Effector memory CD4-positive, alpha-beta T cell (primary cell): ENCODE measurements at places on chromosomes 12 and 14.
A peak's percentile ranks its signal among the peaks of the same experiment; 100 is the strongest.

DNA sequence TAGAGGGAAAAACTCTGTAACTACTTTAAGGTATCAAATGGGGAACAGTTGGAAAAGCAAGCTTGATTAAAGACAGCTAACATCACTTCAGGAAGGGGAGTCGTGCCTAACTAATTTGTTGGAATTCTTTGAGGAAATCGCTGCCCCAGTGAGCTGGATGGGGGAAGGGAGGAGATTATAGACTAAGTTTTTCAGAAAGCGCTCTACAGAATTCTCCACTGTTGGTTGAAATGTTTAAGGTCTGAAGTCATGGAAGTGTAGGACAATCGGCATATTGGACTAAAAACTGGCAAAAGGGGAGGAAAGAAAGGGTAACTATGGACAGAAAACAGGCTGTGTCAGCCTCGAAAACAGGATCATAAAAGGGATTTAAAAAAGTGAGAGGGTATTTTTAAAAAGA lies 229.9 kb upstream of the HMGA2 start:
- H3K36me3 ChIP-seq, result no peaks in the 10 kb centered on the region
- no peak for DNase-seq
- H3K4me3 ChIP-seq, result no peak overlapping the region
- H3K27me3 ChIP-seq, result no peaks in the 10 kb centered on the region
- H3K4me1 ChIP-seq, result no peaks in the 10 kb centered on the region

DNA sequence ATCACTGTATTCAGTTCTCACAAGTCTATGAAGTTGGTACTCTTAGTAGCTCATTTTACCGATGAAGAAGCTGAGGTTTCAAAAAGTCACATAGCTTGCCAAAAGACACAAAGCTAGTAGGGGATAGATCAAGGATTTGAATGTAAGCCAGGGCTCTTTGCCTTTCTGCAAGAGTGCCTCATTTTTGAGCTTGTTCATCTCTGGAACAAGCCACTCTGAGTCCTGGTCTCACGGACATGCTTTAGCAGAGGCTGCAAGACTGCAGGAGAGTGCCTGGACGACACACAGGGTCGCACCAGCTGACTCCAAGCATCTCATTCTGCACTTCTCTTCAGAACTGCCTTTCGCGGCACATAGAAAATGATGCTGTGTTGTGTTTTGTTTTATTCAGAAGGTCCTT lies 3.7 kb downstream of the NUAK1 start:
- H3K4me3 ChIP-seq, result no peak overlapping the region
- no peaks in the 10 kb centered on the region for H3K36me3 ChIP-seq
- H3K27me3 ChIP-seq, result peaks cover 28% of the 10 kb centered on the region

DNA sequence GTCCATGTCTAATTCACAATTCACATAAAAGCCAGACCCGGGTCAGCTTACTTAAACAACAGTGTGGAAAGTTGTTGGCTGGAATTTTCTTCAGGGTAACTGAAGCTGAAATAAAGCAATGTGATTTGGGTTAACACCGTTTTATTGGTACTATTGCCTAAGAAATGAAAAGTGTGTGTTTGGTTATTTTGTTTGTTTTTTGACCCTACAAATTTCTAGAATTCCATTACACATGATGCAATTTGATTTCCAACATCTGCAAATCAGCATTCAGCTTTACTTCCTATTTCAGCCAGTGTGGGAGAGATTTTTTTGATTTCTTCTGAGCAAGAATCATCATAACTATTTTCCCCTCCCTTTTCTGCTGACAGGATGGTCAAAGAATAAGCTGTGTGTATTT lies 45.7 kb upstream of the CLMN start:
- no peak overlapping the region for H3K4me3 ChIP-seq
- no peak overlapping the region for H3K27ac ChIP-seq
- no peak for DNase-seq
- no peaks in the 10 kb centered on the region for H3K4me1 ChIP-seq
- H3K27me3 ChIP-seq, result peaks cover 16% of the 10 kb centered on the region

DNA sequence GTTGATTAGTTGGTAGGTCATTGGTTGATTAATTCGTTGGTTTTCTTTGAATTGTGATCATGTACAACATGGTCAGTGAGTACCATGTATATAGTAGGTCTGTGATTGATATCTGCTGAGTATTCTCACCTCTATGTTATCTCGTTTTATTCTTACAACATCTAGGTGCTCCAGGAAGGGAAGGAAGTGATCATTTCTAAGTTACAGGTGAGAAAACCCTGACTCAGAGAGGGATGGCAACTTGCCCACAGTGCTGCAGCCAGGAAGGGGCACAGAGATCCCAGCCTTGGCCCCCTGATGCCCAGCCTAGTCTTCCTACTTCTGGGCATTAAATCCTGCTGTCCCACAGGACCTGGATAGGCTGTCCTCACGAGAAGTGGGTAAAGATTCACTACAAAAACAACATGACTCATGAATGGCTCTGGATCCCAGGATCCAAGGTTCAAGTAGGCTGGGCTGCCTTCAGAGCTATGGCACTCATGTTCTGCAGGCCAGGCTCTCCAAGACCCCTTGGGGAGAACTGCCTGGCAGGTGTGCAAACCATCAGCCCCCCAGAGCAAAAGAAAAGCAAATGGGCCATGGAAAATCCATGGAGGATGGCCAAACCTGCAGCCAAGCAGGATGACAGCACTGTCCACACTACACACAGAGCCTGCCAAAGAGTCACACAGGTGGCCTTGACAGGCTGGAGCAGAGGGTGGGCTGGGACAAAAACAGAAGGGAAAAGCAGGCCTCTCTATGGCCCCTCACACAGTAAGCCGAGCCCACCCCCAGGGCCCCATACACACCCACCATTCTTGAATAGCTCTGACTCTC lies 146.2 kb downstream of the BCL11B start:
- H3K27me3 ChIP-seq, result no peaks in the 10 kb centered on the region
- H3K4me1 ChIP-seq, result peaks cover 2% of the 10 kb centered on the region
- H3K36me3 ChIP-seq, result no peaks in the 10 kb centered on the region
- DNase-seq, result no peak
- no peak overlapping the region for H3K4me3 ChIP-seq

GRCh38 chr12:122005252-122005776 lies 16.4 kb upstream of the BCL7A start:
- H3K4me1 ChIP-seq, result peaks cover 22% of the 10 kb centered on the region
- no peaks in the 10 kb centered on the region for H3K27me3 ChIP-seq
- no peak overlapping the region for H3K27ac ChIP-seq
- no peak for DNase-seq

DNA sequence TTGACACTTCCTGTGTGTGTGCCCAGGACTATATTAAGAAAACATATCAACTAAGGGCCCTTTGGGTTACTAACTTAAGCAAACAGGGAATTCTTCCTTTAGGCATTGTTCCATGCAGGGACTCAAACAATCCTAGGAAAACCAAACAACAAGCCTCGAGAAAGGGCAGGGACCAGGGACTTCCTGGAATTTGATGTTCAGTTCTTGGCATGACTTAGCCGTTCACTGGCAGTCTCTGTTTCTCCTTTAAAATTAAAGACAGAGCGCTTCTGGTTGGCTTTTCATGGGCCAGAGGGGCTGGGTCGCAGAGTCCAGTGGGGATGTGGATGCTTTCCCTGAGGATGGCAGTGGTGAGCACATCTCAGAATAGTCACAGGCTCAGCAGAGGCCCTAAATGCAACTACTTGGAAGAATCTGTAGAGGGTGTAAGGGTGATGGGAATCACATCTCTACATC lies 35.2 kb downstream of the RNFT2 start:
- H3K36me3 ChIP-seq, result no peaks in the 10 kb centered on the region
- H3K27me3 ChIP-seq, result no peaks in the 10 kb centered on the region
- no peak overlapping the region for H3K27ac ChIP-seq
- no peak for DNase-seq
- H3K4me1 ChIP-seq, result no peaks in the 10 kb centered on the region

GRCh38 chr12:39431797-39432196 lies 11.1 kb downstream of the KIF21A start:
- H3K27me3 ChIP-seq, result no peaks in the 10 kb centered on the region
- DNase-seq, result no peak
- no peaks in the 10 kb centered on the region for H3K4me1 ChIP-seq
- H3K4me3 ChIP-seq, result no peak overlapping the region

GRCh38 chr14:93709249-93709648 lies 79.0 kb downstream of the PRIMA1 start:
- H3K27ac ChIP-seq, result no peak overlapping the region
- no peak overlapping the region for H3K4me3 ChIP-seq
- H3K27me3 ChIP-seq, result peaks cover 5% of the 10 kb centered on the region
- H3K4me1 ChIP-seq, result no peaks in the 10 kb centered on the region
- DNase-seq, result no peak

- H3K27me3 ChIP-seq, result no peaks in the 10 kb centered on the region
- no peak for DNase-seq
- no peak overlapping the region for H3K4me3 ChIP-seq
- no peak overlapping the region for H3K27ac ChIP-seq
Measured at GRCh38 chr14:36553656-36554260, 28.7 kb downstream of the NKX2-8 start.

GRCh38 chr12:124094733-124095132 lies 121.7 kb downstream of the ZNF664 start:
- H3K36me3 ChIP-seq, result no peaks in the 10 kb centered on the region
- H3K27ac ChIP-seq, result no peak overlapping the region
- no peaks in the 10 kb centered on the region for H3K27me3 ChIP-seq
- H3K4me1 ChIP-seq, result no peaks in the 10 kb centered on the region
- no peak for DNase-seq

- H3K36me3 ChIP-seq, result no peaks in the 10 kb centered on the region
- DNase-seq, result no peak
- no peak overlapping the region for H3K4me3 ChIP-seq
- H3K27me3 ChIP-seq, result no peaks in the 10 kb centered on the region
- no peaks in the 10 kb centered on the region for H3K4me1 ChIP-seq
Measured at GRCh38 chr12:5973461-5974115, 28.5 kb upstream of the ANO2 start.

GRCh38 chr14:22780105-22780679 lies 13.7 kb downstream of the OXA1L start:
- no peaks in the 10 kb centered on the region for H3K4me1 ChIP-seq
- DNase-seq, result no peak
- no peaks in the 10 kb centered on the region for H3K27me3 ChIP-seq
- H3K27ac ChIP-seq, result no peak overlapping the region
- H3K4me3 ChIP-seq, result no peak overlapping the region

GRCh38 chr14:64965356-64966000 lies 6.7 kb downstream of the RAB15 start:
- no peaks in the 10 kb centered on the region for H3K4me1 ChIP-seq
- H3K27ac ChIP-seq, result no peak overlapping the region

GRCh38 chr14:102931580-102932285 lies 9.3 kb downstream of the AMN start:
- peaks cover 19% of the 10 kb centered on the region for H3K4me1 ChIP-seq
- H3K36me3 ChIP-seq, result no peaks in the 10 kb centered on the region
- H3K27ac ChIP-seq, result no peak overlapping the region
- DNase-seq, result no peak
- H3K27me3 ChIP-seq, result peaks cover 17% of the 10 kb centered on the region

- no peaks in the 10 kb centered on the region for H3K4me1 ChIP-seq
- H3K36me3 ChIP-seq, result no peaks in the 10 kb centered on the region
- H3K4me3 ChIP-seq, result no peak overlapping the region
- H3K27me3 ChIP-seq, result no peaks in the 10 kb centered on the region
- no peak for DNase-seq
Measured at GRCh38 chr14:67141146-67141900, 47.9 kb upstream of the GARIN2 start.

DNA sequence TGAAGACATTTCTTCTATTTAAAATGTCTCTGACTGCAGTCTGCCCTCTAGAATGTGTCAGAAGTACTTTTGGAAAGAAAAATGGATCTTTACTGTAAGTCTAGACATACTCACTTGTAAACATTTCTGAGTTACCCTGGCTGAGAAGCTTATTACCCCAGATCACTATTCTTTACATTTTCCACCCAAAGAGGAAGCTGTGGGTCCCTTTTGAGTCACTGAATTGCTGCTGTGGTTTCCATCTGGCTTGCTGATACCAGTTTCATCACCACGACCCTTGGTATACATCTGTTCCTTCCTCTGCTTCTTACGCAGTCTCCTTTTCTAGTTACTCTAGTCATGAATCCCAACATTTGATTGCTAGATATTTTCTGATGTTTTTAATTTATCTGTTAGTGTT lies 20.2 kb upstream of the CLEC4D start:
- peak; percentile 15 for DNase-seq
- no peaks in the 10 kb centered on the region for H3K27me3 ChIP-seq
- H3K36me3 ChIP-seq, result no peaks in the 10 kb centered on the region
- no peak overlapping the region for H3K27ac ChIP-seq
- H3K4me1 ChIP-seq, result peaks cover 4% of the 10 kb centered on the region
- H3K4me3 ChIP-seq, result no peak overlapping the region

- H3K4me3 ChIP-seq, result no peak overlapping the region
- no peak overlapping the region for H3K27ac ChIP-seq
- no peaks in the 10 kb centered on the region for H3K36me3 ChIP-seq
- DNase-seq, result no peak
Measured at GRCh38 chr12:116551952-116552772, 7.0 kb upstream of the MAP1LC3B2 start.

DNA sequence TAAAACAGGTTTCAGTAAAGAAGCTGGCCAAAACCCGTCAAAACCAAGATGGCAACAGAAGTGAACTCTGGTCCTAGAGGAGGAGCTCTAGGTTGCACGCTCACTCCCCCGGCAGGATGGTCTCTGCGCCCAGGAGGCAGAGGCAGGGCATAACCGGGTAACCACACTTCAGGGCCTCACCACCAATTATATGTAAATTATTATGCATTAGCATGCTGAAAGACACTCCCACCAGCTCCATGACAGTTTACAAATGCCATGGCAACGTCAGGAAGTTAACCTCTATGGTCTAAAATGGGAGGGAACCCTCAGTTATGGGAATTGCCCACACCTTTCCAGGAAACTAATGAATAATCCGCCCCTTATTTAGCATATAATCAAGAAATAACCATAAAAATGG lies 20.1 kb upstream of the SLC6A12 start:
- H3K27ac ChIP-seq, result no peak overlapping the region
- no peak overlapping the region for H3K4me3 ChIP-seq
- H3K36me3 ChIP-seq, result no peaks in the 10 kb centered on the region
- no peaks in the 10 kb centered on the region for H3K27me3 ChIP-seq

DNA sequence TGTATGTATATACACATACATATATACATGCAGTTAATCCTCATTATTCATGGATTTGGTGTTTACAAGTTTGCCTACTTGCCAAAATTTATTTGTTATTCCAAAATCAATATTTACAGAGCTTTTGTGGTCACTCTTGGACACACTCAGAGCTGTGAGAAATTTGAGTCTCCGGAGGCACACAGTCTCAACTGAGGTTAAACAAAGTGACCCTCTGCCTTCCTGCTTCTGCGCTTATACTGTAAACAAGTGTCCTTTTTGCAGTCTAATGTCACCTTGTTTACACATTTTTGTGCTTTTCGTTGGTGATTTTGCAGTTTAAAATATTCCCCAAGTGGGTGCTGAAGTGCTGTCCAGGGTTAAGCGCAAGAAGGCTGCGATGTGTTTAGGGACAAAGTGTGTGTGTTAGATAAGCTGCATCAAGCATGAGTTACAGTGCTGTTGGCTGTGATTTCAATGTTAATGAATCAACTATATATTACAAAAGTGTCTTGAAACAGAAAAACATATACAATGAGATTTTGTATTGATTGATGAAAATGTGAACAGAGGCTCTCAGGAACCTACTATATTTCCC lies 13.1 kb upstream of the LTA4H start:
- no peaks in the 10 kb centered on the region for H3K36me3 ChIP-seq
- H3K4me3 ChIP-seq, result no peak overlapping the region
- no peak for DNase-seq
- H3K4me1 ChIP-seq, result peaks cover 30% of the 10 kb centered on the region
- no peaks in the 10 kb centered on the region for H3K27me3 ChIP-seq

- H3K4me1 ChIP-seq, result no peaks in the 10 kb centered on the region
- no peak overlapping the region for H3K4me3 ChIP-seq
- no peaks in the 10 kb centered on the region for H3K27me3 ChIP-seq
- no peak for DNase-seq
Measured at GRCh38 chr12:92312463-92312964, 166.9 kb upstream of the BTG1 start.
